ENCODE measurements at places on chromosomes 2 and 18.

GRCh38 chr2:146814971-146815370 is 1029.9 kb upstream of the ACVR2A start:
- no peak for DNase-seq

DNA sequence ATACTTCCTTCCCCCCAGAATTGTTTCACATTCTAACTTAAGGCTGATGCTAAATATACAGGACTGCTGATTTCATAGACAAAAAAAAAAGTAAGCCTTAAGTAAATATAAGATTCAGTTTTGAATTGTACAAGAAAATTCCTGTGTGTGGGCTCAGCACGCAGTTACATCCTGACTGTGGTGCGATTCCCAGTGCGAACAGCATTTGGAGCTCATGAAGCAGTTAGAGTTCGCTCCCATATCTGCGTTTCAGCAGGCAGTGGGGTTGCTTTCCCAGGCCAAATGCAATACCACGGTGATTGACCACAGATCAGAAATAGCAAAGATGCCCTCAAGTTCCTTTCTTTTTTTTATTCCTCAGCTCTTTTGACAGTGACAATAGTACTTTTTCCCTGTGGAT is 75.6 kb downstream of the SATB2 start:
- DNase-seq: peak; percentile 12

DNA sequence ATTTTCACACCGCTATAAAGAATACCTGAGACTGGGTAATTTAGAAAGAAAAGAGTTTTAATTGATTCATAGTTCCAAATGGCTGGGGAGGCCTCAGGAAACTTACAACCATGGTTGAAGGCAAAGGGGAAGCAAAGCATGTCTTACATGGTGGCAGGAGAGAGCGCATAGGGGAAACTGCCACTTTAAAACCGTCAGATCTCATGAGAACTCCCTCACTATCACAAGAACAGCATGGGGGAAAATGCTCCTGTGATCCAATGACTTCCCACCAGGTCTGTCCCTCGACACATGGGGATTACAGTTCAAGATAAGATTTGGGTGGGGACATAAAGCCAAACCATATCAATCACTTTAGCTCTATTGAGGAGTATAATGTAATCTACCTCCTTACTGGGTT is 53.5 kb downstream of the ABCB11 start:
- DNase-seq: no peak

GRCh38 chr2:726169-726568 is 49.0 kb upstream of the TMEM18 start:
- no peak for DNase-seq

GRCh38 chr18:3447895-3448837 is 1.8 kb upstream of the TGIF1 start:
- DNase-seq: peak; percentile 80

GRCh38 chr2:42878581-42878980 is 86.2 kb upstream of the HAAO start:
- no peak for DNase-seq

DNA sequence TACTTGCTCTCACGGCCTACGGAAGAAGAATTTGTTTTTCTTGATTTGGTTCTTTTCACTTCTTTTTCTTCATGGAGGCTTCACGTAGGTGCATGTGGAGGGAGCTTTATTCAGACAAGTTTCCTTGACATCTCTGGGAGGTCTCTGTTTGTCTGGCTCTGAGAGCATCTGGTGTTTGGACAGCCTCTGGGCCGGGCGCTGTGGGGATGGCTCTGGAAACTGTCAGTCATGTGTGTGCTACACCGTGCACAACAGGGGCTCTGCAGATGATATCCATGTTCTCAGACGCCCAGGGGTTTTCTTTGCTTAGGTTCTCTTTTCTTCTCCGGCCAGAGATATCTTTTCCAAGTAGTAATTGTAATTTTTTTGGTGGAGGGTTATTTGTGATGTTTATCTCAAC is 130.7 kb downstream of the SH3RF3 start:
- no peak for DNase-seq

- no peak for DNase-seq
Measured at GRCh38 chr2:119119999-119120756, 38.4 kb downstream of the C1QL2 start.

GRCh38 chr2:240981280-240981679 is 17.1 kb upstream of the SNED1 start:
- no peak for DNase-seq

DNA sequence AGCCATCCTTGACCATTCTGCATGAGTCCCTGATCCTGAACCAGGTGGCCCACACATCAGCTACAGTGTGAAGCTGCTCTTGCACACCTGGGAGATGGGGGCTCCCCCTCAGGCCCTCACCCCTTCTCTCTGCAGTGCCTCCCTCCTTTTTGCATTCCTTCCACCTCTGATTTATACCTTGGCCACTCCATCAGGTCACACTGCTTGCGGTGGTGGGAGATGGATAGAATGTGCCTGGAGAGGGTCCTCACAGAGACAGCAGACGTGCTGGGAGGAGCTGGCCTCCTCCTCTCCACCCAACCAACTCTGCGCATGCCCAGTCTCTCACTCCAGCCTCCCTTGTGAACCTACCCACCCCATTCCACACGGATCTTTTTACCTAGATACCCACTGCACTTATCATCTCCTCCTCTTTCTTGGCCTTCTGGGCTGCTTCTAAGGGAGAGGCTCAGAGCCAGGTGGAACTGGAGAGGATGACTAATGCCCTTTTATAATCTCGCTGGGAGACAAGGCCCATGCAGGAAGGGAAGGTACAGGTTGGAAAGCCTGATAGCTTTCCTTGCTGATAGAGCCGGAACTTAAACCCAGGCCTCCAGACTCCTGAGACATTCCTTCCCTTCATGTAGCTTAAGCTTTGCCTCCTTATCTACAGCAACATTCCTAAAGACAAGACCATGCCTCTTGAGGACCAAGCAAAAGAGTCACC is 205.1 kb downstream of the ZBTB7C start:
- no peak for DNase-seq

GRCh38 chr2:238501311-238501710 is 74.6 kb downstream of the ASB1 start:
- DNase-seq: no peak

GRCh38 chr2:149924028-149924427 is 336.5 kb upstream of the MMADHC start:
- DNase-seq: no peak

DNA sequence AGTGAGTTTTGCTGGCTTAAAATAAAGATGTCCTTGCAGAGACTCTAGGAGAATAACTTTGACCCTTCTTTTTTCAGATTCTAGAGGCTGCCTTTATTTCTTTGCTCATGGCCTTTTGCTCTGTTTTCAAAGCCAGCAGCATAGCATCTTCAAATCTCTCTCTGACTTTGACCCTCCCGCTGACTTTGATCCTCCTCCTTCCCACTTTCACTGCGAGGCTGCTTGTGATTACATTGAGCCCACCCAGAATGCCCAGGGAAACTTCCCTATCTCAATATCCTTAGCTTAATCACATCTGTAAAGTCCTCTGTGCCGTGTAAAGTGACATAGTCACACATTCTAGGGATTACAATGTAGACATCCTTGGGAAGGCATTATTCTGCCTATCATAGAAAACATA is 23.9 kb downstream of the TACR1 start:
- DNase-seq: no peak

DNA sequence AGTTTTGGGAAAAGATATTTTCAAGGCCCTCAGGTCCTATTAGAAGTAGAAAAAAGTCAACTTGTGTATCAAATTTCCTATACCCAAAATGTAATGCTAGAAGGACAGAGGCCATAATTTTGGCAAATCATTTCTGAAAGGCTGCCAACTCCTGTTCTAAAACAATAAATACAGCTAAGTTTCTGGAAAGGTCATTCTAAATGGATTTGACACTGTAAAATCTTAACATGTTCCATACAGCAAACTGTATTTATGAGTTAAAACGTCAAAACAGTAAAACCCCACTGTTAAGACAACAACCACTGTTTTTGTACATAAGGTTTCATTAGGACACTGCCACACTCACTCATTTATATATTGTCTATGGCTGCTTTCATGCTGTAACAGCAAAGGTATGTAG is 9.7 kb downstream of the FAM98A start:
- DNase-seq: no peak
